ENCODE measurements at places on chromosomes 1 and 21.
A peak's percentile ranks its signal among the peaks of the same experiment; 100 is the strongest.

- DNase-seq = no peak
Observed at GRCh38 chr21:36211660-36212512, 55.3 kb downstream of the DOP1B start.

GRCh38 chr1:186187601-186188000 lies 187.5 kb downstream of the TPR start:
- DNase-seq = no peak

DNA sequence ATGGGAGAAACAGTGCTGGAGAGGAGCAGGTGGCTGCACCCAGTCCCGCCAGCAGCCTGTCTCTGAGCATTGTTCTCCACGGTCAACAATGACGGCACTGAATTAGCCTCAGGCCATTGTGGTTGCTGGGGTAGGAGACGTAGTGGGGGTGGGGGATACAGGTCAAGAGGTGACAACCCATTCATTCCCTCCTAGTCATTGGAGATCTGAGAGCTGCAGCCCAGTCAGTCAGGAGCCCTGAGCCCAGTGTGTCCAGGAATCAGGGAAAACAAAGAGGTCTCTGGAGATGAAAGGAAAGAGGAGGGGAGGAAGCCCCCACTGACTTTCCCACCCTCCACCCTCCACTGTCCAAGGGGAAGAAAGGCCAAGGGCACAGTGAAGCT lies 15.3 kb downstream of the SMIM12 start:
- peak; percentile 73 for DNase-seq

DNA sequence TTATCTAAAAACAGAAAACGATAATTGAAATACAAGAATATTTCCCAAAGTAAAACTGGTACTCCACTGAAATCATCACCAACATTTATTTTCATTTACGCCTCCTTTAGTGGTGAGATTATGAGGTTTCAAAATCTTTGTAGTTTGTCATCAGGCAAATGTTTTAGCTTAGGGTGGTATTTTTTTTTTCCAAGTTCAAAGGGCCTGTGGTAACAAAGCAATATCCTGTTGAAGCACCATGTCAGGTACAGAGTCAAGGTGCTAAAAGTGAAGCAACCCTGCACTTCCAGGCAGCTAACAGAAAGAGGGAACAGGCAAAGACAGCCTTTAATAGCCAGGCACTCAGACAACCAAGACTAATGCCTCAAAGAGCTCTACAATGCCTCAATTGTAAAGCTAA lies 89.2 kb downstream of the JAK1 start:
- DNase-seq = no peak

GRCh38 chr1:216807696-216808095 lies 84.5 kb upstream of the ESRRG start:
- no peak for DNase-seq

GRCh38 chr1:220680085-220680687 lies 10.0 kb upstream of the C1orf115 start:
- DNase-seq = peak; percentile 39

DNA sequence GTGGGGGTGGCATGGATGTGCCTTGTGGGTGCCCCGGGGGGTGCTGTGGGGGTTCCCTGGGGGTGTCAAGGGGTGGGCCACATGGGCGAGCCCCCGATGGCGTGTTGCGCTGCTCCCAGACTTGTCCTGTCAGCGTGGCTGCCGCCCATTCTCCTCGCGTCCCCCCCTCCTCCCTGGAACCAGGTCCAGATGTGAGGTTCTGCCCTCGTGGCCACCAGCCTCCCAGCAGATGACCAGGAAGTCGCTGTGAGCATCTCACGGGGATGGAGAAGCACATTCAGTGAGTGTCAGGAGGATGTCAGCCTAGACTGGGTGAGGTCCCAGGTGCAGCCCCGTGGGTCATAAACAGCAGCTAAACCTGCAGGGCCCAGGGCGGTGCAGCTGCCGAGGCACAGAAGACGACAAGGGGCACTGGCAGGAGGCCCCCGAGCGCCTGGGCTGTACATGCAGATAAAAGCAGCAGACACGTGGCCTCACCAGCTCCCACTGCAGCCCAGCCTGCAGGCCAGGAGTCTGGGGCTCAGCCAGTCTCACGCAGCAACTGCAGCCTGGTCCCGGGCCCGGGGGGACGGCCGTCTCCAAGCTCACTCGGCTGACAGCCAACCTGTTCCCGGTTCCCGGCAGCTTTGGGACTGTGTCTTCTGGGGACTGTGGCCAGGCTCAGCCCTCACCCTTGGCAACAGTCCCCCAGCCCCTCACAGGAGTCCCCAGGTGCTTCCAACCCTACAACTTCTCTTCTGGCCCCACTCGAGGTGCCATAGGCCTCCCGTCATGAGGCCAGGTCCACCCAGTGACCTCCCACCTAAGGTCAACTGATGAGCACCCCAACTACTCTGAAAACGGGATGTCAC lies 17.5 kb upstream of the COL6A2 start:
- DNase-seq = no peak

DNA sequence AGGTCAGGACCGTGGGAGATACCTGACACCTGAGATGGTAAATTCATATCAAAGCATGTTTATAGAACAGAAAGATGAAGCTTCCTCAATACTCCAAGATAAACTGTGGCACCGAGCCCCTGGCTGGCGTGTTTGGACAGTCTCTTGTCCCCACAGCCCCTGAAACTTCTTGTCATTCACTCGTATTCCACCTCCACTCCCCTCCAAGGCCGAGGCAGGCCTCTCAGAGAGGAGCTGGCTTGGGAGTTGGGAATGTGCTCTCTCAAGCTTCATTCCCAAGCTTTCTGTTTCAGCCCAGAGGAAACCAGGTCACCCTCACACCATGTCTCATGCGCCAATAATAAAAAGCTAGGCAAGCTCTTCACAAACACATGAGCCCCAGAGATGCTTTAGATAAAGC lies 86.1 kb downstream of the NPHP4 start:
- no peak for DNase-seq

DNA sequence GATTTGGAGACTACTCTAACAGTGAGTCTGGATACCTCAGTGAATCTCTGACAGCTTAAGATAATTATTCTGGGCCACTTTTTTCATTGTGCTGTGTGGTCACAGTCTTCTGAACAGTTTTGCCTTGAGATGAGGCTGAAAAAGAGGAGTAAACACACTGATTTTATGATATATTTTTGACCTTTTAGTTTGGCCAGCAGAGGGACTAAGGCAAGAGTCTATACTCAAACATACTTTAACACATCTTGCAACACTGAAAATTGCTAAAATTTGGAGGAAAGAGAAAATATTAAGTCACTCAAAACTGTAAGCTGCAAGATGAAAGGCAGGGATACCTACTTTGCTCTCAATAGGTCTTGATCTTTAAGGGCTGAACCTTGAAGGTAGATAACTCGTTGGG lies 182.7 kb downstream of the KCNT2 start:
- no peak for DNase-seq

- DNase-seq = no peak
Observed at GRCh38 chr21:37896788-37897187, 19.5 kb downstream of the KCNJ6 start.

- DNase-seq = peak; percentile 83
Observed at GRCh38 chr1:202710070-202711045, at the start of gene SYT2. SYT2 (minus strand) TSS chr1:202710454; CDS start chr1:202605772, 104,682 bp downstream.
